NCI-H1048 (cell line): ENCODE measurements at places on chromosomes 11 and 22.

DNA sequence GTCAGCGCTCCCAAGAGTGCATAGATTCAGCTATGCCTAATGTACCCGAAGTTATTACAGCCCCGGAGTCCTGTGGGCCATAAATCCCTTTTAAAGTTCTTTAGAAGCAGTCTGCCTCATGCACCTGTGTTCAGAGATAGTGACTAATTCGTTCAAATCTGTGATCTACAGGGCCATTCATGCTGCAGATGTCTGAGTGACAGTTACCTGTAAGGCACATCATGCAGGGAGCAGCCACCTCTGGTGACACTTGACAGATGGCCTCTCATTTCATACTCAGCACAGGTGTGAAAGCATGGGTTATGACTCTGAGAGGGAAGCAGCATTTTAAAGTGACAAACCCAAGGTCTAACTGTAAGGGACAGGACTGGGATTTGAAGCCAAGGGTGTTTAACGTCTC, 2.4 kb upstream of the E2F8 start:
- no peak for DNase-seq

DNA sequence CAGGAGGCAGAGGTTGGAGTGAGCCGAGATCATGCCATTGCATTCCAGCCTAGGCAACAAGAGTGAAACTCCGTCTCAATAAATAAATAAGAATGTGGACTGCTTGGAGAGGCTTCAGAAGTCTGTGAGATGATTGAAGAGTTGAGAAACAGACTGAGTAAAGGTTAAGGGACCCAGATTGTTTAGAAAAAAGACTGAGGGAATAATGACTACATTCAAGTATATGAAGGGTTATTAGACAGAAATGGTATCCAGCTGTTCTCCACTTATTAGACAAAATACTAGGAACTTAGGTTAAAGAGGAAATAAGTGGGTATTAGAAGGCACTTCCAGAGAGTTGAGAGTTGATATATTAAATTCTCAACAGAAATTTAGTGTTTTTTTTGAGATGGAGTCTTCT, 10.5 kb upstream of the YAP1 start:
- DNase-seq = no peak

GRCh38 chr11:85847436-85847835, 7.7 kb upstream of the CCDC83 start:
- DNase-seq = no peak

GRCh38 chr22:42418811-42419242, 13.4 kb downstream of the NFAM1 start:
- DNase-seq = no peak

DNA sequence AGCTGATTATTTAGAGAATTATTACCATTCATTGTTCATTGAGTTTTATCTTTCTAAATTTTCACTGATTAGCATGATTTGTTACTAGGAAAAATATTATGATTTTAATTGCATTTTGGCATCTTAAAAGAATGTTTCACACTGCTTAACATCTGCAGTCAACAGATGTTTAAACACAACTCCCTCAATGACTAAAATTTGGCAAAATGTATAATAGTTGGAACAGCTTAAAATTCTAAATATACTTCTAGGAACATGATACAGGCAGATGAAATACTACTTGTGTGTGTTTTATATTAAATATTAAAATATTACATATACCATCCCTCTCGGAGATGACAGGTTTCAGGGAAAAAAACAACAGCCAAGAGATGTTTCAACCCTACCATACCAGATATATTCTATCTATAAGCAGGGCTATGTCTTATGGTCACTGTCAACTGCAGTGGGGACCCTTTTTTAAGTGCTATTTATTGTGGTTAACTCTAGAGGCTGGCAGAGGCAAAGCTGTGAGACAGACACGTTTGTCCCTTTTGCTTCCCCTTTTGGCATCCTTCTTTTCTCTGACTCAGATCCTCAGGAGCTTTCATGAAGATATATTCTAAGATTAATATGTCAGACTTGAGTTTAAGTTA, 81.9 kb downstream of the BDNF start:
- no peak for DNase-seq
